ENCODE measurements at places on chromosomes 5 and 9. TPM values are rescaled to one million over a fixed set of nuclear protein-coding genes. Genes with fewer than 3 reads are reported as not detected.

PDE6A gene
- not detected for total RNA-seq

PPP3R2 gene
- not detected for total RNA-seq

ZNG1A gene
- 28.5 TPM for total RNA-seq

HTR4 gene
- total RNA-seq: not detected

RANBP3L gene
- total RNA-seq: not detected

C9orf153 gene
- not detected for total RNA-seq

PCDHB9 gene
- total RNA-seq: 0.05 TPM

ZDHHC11 gene
- 28.3 TPM for total RNA-seq

THBS4 gene
- 6.7 TPM for total RNA-seq

OR4F3 gene
- not detected for total RNA-seq

PROB1 gene
- total RNA-seq: 4.6 TPM
